ENCODE measurements at places on chromosomes 13 and 19.

DNA sequence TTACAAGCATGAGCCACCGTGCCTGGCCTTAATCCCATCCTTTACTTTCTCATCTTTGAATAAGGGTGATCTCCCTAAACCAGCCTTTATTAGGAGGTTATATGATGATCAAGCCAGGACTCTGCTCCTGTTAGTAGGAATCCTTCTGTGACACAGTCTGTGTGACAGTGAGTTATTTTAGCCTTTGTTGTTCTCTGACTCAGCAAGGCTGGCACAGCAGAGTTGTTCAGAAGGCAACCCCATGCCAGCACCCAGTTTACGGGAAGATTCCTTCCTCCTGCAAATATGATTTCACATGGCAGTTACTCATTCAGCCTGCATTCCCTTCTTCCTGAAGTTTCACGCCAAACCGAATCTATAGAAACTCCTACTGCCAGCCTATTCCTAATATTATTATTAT, 10.5 kb upstream of the MIER2 start:
- no peak for DNase-seq
- H3K4me3 ChIP-seq: no peak overlapping the region
- H3K27ac ChIP-seq: no peak overlapping the region
- H3K27me3 ChIP-seq: peaks cover 14% of the 10 kb centered on the region
- no peaks in the 10 kb centered on the region for H3K36me3 ChIP-seq
- H3K4me1 ChIP-seq: no peaks in the 10 kb centered on the region

- H3K27me3 ChIP-seq: peaks cover 14% of the 10 kb centered on the region
- no peak overlapping the region for H3K4me3 ChIP-seq
- no peaks in the 10 kb centered on the region for H3K4me1 ChIP-seq
- DNase-seq: no peak
Observed at GRCh38 chr13:21738630-21739029, 67.8 kb downstream of the FGF9 start.

GRCh38 chr19:5349041-5349440, 8.4 kb upstream of the PTPRS start:
- no peak overlapping the region for H3K4me3 ChIP-seq
- no peaks in the 10 kb centered on the region for H3K36me3 ChIP-seq
- no peak for DNase-seq
- no peaks in the 10 kb centered on the region for H3K4me1 ChIP-seq
- H3K27ac ChIP-seq: no peak overlapping the region

GRCh38 chr13:113495494-113496210, 5.1 kb upstream of the DCUN1D2 start:
- peaks cover 15% of the 10 kb centered on the region for H3K36me3 ChIP-seq
- peak overlapping the region; percentile 70 for H3K27ac ChIP-seq
- DNase-seq: no peak
- H3K27me3 ChIP-seq: no peaks in the 10 kb centered on the region

- H3K4me1 ChIP-seq: peaks cover 44% of the 10 kb centered on the region
- no peaks in the 10 kb centered on the region for H3K27me3 ChIP-seq
- no peak for DNase-seq
- H3K27ac ChIP-seq: peak overlapping the region; percentile 67
Observed at GRCh38 chr13:111202745-111203144, 87.6 kb downstream of the ARHGEF7 start.

GRCh38 chr13:68304286-68304893, 1074.3 kb upstream of the PCDH9 start:
- H3K4me1 ChIP-seq: no peaks in the 10 kb centered on the region
- H3K27me3 ChIP-seq: no peaks in the 10 kb centered on the region
- no peak overlapping the region for H3K4me3 ChIP-seq

GRCh38 chr13:63086286-63086685, 1670.6 kb upstream of the PCDH20 start:
- H3K36me3 ChIP-seq: no peaks in the 10 kb centered on the region
- no peaks in the 10 kb centered on the region for H3K4me1 ChIP-seq
- no peak overlapping the region for H3K27ac ChIP-seq
- no peak for DNase-seq
- H3K27me3 ChIP-seq: no peaks in the 10 kb centered on the region

- no peaks in the 10 kb centered on the region for H3K36me3 ChIP-seq
- no peaks in the 10 kb centered on the region for H3K4me1 ChIP-seq
- H3K4me3 ChIP-seq: no peak overlapping the region
- DNase-seq: no peak
- H3K27ac ChIP-seq: no peak overlapping the region
- no peaks in the 10 kb centered on the region for H3K27me3 ChIP-seq
Observed at GRCh38 chr13:59888408-59888807, 275.3 kb downstream of the DIAPH3 start.

DNA sequence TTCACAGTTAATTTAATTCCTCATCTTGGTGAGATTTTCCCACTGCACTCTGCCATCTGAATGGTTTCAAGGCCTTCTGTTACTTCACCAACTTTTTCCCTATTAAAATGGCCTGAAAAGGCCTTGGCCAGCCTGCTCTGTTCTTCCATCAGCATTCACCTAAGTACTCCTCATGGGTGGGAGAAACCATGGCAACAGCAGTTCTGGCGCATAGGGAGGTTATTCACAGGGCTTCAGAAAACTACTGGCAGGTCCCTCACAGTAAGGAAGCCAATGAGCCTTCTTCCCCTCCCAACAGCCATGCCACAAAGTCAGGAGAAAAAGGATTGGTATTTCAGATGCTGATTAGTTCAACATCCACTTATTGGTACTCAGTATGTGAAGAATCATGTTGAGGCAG, 17.2 kb upstream of the GJB2 start:
- DNase-seq: no peak
- no peak overlapping the region for H3K4me3 ChIP-seq
- peaks cover 44% of the 10 kb centered on the region for H3K27me3 ChIP-seq
- H3K36me3 ChIP-seq: no peaks in the 10 kb centered on the region

- no peak overlapping the region for H3K4me3 ChIP-seq
- H3K27ac ChIP-seq: no peak overlapping the region
Observed at GRCh38 chr13:96503481-96503880, 413.6 kb downstream of the HS6ST3 start.

DNA sequence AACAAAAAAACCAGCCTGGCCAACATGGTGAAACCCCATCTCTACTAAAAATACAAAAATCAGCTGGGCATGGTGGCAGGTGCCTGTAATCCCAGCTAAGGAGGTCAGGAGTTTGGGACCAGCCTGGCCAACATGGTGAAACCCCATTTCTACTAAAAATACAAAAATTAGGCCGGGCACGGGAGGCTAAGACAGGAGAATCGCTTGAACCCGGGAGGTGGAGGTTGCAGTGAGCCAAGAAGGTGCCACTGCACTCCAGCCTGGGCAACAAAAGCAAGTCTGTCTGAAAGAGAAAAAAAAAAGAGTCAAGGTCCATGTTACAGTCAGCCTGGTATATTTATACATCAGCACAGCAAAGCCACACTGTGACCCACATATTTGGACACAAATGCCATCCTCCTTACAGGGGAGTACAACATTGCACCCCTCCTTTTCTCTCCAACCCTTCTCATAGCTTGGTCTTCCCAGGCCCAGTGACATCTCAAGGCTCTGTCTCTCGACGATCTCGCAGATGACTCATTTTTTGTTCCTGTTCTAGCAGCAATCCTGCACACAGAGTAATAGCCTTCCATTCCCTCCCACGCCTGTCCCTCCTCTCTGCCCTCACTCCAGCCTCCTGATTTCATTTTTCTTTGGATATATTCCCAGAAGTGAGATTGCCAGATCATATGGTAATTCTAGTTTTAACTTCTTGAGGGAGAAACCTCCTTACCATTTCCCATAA, 21.0 kb upstream of the DPP9 start:
- no peaks in the 10 kb centered on the region for H3K4me1 ChIP-seq
- DNase-seq: no peak

DNA sequence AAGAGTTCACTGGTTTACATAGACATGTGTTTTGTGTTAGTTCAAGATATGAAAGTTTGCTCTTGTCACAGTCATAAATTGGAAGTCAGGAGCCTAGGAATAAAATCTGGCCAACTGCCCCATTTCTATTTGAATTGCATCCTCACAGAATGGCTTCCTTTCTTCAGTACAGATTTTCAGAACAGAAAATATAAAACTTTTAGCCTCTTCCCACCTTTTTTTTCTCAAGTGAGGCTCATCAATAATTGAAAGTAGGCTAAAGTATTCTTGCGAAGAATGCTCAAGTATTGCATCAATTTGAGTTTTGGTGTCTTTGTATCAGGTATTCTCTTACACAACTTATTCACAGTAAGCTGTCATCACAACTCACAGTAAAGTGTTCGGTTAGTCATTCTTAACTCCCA, 802.7 kb downstream of the PCDH9 start:
- no peak for DNase-seq
- H3K4me1 ChIP-seq: no peaks in the 10 kb centered on the region
- H3K27me3 ChIP-seq: no peaks in the 10 kb centered on the region
- no peak overlapping the region for H3K4me3 ChIP-seq
- H3K36me3 ChIP-seq: no peaks in the 10 kb centered on the region
- H3K27ac ChIP-seq: no peak overlapping the region

DNA sequence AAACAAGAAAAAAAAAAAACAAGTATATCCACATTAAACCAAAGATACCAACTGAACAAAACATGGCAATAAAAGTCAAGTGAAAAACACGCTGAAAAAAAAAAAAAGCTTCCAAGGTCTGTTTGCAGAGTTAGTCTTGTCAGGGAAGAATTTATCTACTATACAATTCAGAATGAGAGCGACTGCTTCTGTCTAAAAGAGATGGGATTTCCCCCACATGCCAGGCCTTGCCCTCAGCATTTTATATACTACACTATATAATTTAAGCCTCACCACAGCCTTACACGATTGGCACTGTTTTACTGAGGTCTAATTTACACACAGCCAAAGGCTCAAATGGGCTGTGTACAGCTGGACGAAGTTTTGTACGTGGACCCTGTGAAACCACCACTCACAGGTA, 67.3 kb downstream of the FOXO1 start:
- H3K4me3 ChIP-seq: peak overlapping the region; percentile 52
- peak overlapping the region; percentile 63 for H3K27ac ChIP-seq
- no peaks in the 10 kb centered on the region for H3K27me3 ChIP-seq
- H3K4me1 ChIP-seq: peaks cover 71% of the 10 kb centered on the region
- H3K36me3 ChIP-seq: peaks cover 9% of the 10 kb centered on the region

DNA sequence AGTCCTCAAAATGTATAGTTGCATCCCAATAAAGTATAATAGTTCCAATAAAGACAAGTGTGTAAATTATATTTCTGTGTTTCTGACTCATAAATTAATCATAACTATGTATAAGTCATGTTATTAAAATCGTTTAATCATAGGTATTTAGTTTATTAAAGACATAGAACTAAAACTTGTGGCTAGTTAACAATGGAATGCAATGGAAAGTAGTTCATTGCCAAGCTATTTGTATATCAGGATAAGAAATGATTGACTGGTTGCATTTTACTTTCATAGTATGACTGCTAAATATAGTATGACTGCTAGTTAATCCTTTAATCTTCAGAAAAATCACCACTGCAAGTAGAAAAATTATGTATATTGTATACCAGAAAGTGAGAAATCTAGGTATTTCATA, 16.9 kb downstream of the COG3 start:
- H3K4me1 ChIP-seq: peaks cover 2% of the 10 kb centered on the region
- no peak for DNase-seq
- H3K27ac ChIP-seq: peak overlapping the region; percentile 51
- H3K27me3 ChIP-seq: no peaks in the 10 kb centered on the region
